ENCODE measurements at places on chromosomes 2 and 18. TPM values are rescaled to one million over a fixed set of nuclear protein-coding genes. Genes with fewer than 3 reads are reported as not detected.

DNA sequence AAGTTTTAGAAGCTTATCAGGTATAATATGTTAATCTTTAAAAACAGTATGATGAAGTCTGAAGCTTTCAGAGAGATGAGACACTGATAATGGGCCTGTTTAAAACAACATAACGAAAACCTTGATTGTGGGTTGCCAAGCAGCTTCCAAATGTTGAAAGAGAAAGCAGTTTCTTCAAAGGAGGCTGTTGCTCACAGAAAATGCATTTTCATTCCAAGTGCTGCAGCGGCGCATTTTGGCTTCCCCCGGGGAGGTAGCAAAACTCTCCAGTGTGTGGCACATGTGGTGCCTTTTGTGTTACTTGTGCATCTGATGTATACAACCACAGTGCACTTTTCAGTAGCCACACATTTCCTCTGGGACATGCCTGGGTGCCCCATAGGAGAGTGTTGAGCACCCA lies 66.1 kb downstream of the TMEFF2 start:
- H3K27me3 ChIP-seq = no peaks in the 10 kb centered on the region
- H3K4me1 ChIP-seq = no peaks in the 10 kb centered on the region
- no peak for DNase-seq
- H3K36me3 ChIP-seq = no peaks in the 10 kb centered on the region
- peak overlapping the region; percentile 2 for H3K27ac ChIP-seq
- no peak overlapping the region for H3K4me3 ChIP-seq

- H3K27ac ChIP-seq = no peak overlapping the region
- no peaks in the 10 kb centered on the region for H3K4me1 ChIP-seq
- no peaks in the 10 kb centered on the region for H3K27me3 ChIP-seq
- no peak for DNase-seq
These were observed 41.1 kb upstream of the OTX1 start for GRCh38 chr2:63009490-63009889.

DNA sequence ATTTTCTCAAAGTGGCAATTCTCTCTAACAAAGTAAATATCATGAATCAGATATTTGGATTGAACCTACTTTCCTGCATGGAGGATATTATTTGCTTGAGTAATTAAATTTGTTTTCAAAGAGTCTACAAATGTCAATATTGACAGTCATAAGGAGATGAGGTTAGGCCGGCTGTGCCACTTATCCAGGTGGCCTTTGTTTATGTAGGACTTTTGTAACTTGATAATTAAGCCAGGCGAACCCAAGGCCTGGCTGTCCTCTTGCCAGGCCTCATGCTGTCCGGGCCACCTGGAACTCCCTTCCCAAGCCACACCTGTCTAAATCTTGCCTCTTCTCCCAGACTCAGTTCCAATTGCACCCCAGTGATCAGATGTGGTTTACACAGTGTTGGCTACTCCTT lies 255.2 kb downstream of the ACKR3 start:
- peaks cover 14% of the 10 kb centered on the region for H3K4me1 ChIP-seq
- no peaks in the 10 kb centered on the region for H3K27me3 ChIP-seq
- H3K4me3 ChIP-seq = no peak overlapping the region
- no peak for DNase-seq
- no peak overlapping the region for H3K27ac ChIP-seq

DNA sequence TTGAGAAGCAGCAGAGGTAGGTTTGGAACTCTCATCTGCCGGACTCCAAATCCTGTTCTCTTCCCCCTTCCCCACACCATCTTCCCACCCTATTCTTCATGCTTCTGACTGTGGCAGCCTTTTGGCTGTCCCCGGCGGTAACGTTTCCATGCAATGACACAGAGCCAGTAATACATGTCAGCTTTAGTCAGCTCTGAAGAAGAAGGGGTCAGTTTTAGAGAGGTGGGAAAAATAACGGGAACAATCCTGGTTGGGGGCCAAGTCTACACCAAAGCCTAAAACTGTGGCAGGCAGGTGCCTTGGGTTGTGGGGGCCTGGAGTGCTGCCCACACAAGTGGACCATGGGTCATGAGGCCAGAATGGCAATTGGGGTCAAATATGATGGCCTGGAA lies 106.8 kb downstream of the LPIN1 start:
- H3K27ac ChIP-seq = no peak overlapping the region
- H3K4me3 ChIP-seq = no peak overlapping the region
- no peaks in the 10 kb centered on the region for H3K36me3 ChIP-seq

DNA sequence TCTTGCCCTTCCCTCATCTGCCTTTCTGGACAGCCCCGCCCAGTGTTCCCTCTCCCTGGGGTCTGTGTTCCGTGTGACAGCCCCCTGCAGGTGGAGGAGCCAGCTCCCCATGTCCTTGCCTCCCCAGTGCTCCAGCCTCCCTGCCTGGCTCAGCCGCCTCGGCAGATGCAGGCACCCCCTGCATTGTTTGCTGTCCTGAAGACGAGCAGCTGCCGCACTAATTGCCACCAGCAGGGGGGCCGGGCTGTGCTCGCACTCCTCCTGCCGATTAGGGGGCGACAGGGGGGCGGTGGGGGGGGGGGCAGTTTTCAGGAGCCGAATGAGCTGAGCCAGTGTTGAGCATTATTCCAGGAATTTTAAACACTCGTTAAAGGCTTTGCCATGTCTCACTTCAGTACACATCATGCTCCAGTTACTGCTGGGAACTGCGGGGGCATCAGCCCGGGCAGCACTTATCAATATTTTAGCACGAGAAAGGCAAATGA lies 23.3 kb downstream of the SIX3 start:
- no peak for DNase-seq
- H3K36me3 ChIP-seq = no peaks in the 10 kb centered on the region
- no peak overlapping the region for H3K27ac ChIP-seq
- no peaks in the 10 kb centered on the region for H3K4me1 ChIP-seq
- H3K27me3 ChIP-seq = peaks cover 18% of the 10 kb centered on the region

- H3K4me3 ChIP-seq = no peak overlapping the region
- no peak overlapping the region for H3K27ac ChIP-seq
- H3K4me1 ChIP-seq = no peaks in the 10 kb centered on the region
- H3K36me3 ChIP-seq = no peaks in the 10 kb centered on the region
- no peaks in the 10 kb centered on the region for H3K27me3 ChIP-seq
These were observed 1879.4 kb upstream of the PIK3C3 start for GRCh38 chr18:40075616-40076015.

SCYGR2 gene
- not detected for total RNA-seq

Measured in upper lobe of right lung (tissue), 1 donor.